Activated CD8-positive, alpha-beta T cell treated with anti-CD3 and anti-CD28 coated beads for 36 hours (primary cell): ENCODE measurements at places on chromosomes 7 and 10.

DNA sequence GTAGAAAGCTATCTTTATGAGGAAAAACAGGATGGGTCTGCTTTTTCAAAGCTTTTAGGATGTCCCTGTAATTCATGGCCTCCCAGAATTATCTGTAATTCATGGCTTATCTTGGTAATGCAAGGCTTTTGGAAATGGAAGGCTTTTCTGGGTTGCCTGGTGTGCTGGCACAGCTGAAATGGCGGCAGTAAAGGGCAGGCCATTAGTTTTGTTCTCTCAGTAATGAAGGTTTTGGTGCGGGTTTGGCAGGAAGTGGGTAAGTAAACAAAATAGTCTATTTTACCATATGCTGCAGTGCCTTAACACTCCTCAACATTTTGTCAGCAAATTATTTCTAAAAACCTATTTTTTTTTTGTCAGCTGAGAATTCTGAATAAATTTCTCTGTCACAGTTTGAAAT is 69.3 kb downstream of the LRGUK start:
- DNase-seq: no peak

DNA sequence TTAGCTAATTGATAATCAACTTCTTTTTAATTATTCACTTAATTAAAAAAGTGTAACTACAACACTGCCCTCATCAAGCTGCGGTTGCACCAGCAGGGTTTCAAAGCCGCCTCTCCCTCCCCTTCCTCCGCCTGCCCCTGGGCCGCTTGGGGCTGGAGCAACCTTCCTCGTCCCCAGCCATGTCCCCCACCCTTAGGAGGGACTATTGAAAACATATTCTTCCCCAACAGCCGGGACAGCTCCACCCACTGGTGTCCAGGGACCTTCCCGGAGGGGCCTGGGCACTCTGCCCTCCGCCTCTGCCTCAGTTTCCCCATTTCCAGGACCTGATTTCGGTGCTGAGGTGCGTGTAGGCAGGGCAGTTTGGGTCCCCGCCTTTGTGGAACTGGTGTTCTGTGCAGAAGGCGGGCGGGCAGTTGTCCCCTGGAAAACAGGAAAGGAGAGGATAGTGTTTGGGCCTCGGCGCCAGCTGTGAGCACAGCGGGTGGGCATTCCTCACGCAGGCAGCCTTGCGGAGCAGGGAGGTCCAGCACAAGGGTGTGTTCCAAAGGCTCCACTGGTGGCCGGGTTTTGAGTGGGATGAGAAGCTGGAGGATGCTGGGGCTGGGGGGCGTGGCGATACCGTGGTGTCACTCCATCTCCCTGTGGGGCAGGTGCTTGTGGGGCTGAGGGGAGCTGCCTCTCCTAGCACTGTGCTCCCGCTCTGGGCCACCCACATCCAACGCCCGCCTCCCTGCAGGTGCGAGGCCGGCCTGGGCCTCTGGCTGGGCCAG is 15.7 kb downstream of the UNCX start:
- DNase-seq: no peak

GRCh38 chr7:18702071-18702829 is 206.7 kb downstream of the HDAC9 start:
- no peak for DNase-seq

DNA sequence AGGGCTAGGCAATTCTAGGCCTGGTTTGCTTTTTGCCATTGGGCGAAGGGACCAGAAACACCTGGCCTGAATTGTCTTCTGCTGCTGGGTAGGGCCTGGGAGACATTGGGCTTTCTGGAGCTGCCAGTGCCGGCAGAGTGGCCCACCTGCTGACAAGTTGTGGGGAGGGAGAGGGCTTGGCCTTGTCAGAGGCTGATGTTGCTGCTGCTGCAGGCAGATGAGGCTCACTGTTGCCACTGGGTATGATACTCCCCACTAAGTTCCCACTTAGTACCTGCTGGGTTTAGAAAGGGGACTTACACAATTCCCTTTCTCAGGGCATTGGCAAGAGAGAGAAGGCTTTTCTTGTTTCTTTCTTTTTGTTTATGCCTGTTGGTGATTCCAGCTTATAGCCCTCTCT is 289.6 kb upstream of the NPVF start:
- DNase-seq: no peak

DNA sequence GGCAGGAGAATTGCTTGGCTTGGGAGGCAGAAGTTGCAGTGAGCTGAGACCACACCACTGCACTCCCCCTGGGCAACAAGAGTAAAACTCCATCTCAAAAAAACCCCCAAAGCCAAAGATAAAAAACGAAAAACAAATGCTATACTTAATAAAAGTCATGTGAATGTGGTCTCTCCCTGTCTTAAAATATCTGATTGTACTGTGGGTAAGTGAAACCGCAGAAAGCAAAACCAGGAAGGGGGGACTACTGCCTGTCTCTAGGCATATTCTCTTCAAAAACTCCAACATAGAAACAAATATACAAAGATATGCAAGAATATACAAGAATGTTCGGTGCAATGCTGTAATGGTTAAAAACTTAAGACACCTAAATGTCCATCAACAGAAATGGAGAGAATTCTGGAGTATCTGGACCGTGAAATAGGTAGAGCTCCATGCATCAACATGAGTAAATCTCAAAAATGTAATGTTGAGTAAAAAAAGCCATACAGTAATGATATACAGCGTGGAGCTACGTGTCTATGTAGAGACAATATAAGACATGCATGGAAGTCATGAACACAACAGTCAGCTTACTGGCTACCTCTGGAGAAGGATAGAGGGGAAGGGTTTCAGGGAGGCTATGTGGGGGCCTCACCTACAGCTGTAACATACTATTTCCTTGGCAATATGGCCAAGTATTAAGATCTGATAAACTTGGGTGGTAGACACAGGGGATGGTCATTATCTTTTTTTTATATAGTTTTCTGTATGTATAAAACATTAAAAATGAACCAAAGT is 2.1 kb downstream of the ZNF394 start:
- DNase-seq: no peak

- no peak for DNase-seq
These were observed 247.0 kb downstream of the SORCS1 start for GRCh38 chr10:106917452-106918055.

DNA sequence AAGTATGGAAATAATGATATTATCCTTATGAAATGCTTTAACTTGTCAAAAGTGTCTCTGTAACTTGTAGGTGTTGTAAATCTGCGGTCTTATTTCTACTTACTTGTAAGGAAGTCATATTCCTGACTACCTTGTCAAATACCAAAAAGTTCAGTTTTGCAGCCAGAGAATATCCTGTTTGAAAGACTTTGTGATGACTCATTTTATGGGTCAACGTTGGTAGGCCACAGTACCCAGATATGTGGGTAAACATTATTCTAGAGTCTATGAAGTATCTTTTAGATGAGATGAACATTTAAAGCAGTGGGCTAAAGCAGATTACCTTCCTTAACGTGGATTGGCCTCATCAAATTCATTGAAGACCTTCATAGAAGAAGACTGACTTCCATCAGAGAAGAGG is 195.3 kb downstream of the PPP1R9A start:
- DNase-seq: no peak

DNA sequence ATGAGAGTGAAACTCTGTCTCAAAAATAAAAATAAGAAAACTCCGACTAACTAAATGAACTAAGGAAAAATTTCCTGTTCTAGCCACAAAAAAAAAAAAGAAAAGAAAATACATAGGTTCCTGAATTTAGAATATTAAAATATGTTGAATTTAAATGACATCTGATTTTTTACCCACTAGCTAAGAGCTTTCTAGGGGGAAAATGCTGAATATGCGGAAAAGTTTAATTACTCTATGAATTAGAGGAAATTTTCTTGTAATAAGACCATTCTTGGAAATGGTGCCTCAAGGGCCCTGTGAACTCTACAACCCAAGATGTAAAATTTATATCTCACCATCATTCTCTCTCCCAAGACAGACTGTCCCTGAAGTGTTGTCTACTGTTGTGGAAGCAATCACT is 165.0 kb upstream of the CALN1 start:
- no peak for DNase-seq

GRCh38 chr7:122546496-122546895 is 152.4 kb downstream of the RNF133 start:
- DNase-seq: no peak

- peak; percentile 5 for DNase-seq
These were observed 411.2 kb downstream of the GLRX3 start for GRCh38 chr10:130547368-130547767.

- no peak for DNase-seq
These were observed 4.1 kb downstream of the AQP1 start for GRCh38 chr7:30915751-30916150.

GRCh38 chr10:93181271-93182048 is 107.8 kb downstream of the CYP26A1 start:
- DNase-seq: no peak

GRCh38 chr7:106890952-106891351 is 25.9 kb downstream of the PIK3CG start:
- no peak for DNase-seq

DNA sequence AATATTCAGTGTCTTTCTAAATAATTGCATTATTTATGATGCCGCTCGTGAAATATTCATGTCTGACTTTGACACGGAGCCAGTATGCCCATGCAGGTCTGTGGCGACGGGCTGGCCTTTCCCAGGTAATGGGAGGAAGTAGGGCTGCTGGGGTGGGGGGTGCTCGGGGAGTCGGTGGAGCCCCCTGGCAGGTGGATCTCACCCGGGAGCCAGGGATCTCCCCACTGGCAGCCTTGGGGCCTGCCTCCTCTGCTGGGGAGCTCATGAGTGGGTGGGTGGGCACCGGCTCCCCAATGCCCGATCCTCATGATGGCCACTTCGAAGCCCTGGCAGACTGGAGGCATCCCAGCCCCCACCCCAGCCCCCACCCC is 52.8 kb downstream of the PWWP2B start:
- no peak for DNase-seq

DNA sequence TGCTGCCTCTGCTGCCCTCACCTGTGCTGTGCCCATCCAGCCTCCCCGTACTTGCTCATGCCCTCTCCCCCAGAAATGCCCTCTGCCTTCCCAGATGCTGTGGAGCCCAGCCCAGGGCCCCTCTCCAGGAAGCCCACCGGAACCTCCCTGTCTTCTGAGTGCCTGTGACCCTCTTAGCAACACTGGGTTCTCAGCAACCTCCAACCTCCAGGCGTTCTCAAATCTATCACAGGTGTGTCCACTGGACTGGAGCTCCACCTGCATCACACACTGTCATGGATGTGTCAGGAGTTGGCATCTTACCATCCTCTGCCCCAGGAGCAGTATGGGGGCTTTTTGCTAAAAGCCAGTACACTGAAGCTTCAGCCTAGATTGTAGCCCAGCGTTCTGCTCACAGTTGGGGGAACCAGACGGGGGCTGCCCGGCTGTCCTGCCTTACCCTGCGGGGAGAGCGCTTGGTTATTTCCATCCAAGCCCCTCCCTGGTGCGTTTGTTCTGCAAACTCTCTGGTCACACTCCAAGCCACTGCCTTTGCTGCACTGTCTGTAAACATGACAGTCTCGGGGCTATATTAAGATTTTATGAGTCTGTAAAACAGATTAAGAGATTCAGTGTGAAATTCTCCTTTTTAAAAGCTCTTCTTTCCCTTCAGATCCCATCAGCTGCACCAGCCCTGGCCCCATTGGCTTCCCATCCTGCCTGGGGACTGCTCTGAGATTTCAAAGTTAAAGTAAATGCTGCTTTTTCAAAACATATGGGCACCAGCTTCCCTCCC is 71.3 kb upstream of the CPXM2 start:
- no peak for DNase-seq

GRCh38 chr10:75980419-75981002 is 549.1 kb downstream of the LRMDA start:
- DNase-seq: no peak

DNA sequence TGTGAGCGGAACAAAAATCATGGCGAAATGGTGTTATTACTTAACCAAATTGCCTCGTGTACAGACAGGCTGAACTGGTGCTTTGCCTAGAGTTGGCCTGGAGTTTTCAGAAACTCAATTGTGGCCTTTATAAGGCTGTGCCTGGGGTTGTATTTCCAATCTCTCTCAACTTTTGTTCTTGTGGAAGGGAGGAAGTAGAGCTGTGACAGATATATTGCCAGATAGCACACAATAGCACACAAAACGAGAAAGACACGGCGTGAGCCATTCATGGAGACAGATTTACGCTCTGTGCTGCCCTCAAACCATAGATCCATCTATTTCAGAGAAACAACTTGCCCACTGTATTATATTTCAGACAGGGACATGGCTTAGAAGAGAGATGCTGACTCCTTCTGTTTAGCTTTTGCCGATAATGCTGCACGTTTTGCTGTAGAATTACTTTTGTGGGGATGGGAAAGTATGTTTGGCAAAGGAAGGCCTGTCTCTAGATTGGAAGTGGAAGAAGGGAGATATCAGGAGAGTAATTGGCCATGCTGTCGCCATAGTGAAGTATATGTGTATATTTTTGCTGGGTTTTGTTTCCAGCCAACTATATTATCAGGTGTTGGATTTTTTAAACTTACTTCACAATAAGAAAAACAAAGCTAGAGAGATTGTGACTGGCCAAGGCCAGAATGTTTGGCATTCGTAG is 80.4 kb downstream of the AUTS2 start:
- DNase-seq: no peak
